ENCODE measurements at places on chromosomes 6 and 20.

GRCh38 chr6:67898875-67899274 lies 736.2 kb upstream of the ADGRB3 start:
- no peak for DNase-seq

GRCh38 chr6:21264288-21265033 lies 329.1 kb upstream of the SOX4 start:
- no peak for DNase-seq

- no peak for DNase-seq
Measured at GRCh38 chr6:144944106-144944505, 659.0 kb downstream of the UTRN start.

DNA sequence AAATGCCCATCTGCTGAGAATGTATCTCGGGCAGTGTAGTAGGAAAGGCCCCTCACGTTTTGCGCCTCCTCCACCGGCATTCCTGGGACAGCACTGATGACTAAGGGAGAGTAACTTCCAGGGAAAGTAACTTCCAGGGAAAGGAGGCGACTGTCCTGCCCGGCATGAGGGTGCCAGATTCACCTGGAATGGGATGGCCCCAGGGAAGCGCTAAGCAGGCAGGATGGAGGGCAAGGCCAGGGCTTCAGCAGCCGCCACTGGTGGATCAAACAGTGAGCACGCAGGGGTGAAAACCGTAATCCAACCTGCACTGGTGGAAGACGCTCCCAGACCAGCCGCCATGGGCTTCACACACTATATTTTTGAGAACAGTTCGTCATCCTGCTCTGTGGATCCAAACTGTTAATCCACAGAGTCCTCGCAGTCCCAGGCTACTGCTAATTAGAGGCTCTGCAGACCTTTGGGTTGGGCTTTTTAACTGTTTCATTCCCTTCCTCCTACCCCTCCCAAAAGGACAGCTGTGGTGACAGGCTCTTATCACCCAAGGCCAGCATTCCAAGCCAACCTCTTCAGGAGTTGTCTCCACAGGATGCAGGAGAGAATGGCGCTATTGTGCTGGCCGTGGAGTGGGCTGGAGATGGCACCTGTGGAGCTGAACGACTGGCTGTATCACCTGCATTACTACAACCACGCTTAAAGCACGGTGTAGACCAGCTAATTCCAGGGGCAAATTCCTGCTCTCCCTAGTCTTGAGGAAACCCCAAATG lies 178.9 kb downstream of the DLL1 start:
- no peak for DNase-seq

DNA sequence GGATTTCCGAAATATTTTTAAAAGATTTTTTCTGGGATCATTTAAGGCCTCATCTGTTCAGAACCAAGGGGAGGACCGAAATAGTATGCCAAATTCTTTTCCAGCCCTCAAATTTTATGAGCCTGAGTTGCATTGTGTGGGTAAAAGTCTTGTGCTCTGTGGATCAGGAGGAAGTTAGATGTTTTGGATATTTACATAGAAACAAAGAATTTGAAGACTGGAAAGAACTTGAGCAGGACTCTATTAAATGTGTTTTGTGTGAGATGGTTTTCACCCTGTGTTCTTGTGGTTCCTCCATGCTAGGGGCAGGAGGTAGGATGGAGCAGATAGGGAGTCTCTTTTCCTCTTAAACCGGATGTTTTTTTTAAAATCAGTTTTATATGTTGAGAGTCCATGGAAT lies 329.1 kb downstream of the LAMA2 start:
- DNase-seq: peak; percentile 91

- DNase-seq: no peak
Measured at GRCh38 chr20:57301026-57301425, 28.6 kb upstream of the SPO11 start.

DNA sequence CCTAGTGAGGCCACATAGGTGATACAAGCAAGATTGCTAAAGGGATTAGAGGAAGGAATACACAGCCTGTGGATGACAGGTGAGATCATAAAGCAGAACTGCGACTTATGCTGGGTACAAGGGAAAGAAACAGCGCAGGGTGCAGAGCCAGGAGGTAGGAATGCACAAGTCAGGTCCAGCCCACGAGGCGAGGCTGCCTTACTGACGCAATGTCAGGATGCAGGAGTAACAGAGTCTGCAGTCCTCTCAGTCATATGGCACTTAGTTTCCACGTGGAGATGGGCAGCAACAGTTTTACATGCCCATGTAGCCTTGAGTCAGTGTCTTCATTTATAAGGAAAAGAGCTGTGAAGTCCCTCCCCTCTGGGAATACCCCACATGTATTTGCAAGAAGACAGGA lies 210.9 kb downstream of the SYNE1 start:
- no peak for DNase-seq

DNA sequence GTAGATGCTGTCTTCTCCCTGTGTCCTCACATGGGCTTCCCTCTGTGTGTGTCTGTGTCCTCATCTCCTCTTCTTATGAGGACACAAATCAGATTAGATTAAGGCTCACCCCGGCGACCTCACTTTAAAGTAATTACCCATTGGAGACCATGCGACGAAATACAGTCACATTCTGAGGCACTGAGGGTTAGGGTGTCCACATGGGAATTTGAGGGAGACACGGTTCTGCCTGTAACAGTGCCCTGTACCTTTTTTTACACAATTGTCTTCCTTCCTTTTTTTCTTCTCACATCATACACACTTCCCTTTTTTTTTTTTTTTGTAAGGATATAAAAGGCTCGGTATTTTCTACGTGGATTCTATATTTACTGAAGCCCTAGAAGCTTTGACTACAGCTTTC lies 48.9 kb downstream of the DEK start:
- DNase-seq: no peak

DNA sequence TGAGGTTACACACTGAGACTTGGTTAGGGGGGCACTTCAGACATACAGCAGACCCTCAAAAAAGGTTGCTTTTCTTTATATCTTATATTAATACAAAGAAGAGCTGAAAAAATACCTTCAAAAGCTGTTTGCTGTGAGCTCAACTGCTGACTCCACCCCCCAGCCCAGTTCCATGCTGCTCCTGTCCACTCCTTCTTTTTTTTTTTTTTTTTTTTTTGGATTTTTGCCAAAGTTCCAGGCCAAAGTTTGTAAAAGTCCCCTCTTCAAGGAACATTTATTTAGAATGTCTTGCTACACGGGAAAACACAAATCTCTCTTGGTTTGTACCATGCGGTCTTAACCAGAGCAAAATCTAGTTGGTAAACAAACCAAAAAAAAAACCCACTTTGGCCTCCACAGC lies 85.3 kb upstream of the AKAP12 start:
- no peak for DNase-seq

GRCh38 chr6:105844275-105844883 lies 241.8 kb upstream of the PRDM1 start:
- DNase-seq: no peak

- DNase-seq: no peak
Measured at GRCh38 chr6:123742626-123743025, 61.0 kb upstream of the NKAIN2 start.

DNA sequence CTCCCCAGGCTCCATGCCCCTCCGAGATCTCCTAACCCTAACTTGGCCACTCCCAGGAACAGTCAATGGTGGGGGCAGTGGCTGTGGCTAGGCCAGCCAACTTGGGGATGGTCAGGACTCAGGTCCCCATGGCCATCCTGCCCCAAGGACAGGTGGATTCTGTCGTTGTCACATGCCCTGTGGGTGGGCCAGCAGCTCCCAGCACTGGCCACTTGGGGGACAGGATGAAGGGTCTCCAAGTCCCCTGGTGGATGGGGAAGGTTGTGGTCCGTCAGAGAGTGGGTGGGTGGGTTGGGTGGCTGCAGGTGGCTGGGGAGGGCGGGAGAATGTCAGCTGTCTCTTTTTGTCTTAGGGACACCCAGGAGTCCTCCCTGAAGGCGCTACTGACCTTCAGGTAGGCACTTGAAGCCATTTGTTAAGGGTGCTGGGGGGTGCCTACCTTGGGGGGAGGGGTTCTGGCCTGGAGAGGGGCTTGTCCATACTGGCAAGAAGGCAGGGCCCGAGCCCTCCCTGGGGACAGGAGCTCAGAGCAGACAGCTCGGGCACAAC lies 5.5 kb downstream of the COL9A3 start:
- no peak for DNase-seq

DNA sequence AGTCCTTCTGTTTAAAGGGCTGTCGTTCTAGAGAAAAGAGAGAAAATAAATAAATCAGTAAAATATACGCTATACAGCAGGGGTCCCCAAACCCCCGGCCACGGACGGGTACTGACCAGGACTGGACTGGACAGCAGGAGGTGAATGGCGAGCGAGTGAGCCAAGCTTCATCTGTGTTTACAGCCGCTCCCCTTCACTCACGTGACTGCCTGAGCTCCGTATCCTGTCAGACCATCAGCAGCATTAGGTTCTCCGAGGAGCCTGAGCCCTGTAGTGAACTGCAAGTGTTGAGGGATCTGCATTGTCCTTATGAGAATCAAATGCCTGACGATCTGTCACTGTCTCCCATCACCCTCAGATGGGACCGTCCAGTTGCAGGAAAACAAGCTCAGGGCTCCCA lies 76.5 kb downstream of the ZNF217 start:
- DNase-seq: no peak

GRCh38 chr6:22222469-22222868 lies 74.4 kb downstream of the PRL start:
- DNase-seq: no peak

DNA sequence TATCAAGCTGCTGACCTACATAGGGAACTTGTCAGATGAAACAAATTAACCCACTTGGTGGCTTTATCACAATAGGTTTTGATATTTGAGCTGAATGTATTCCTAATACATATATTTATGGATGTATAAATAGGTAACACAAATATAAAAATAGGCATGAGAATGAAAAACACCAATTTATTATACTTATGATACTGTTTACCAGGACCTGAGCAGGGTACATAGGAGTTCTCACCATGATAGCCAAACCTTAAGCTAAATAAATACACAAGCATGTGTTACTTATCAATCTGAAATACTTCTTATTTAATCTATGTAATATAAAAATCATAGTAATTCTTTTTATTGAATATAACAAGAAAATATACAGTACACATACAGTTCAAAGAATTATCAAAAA lies 25.0 kb downstream of the ASCC3 start:
- no peak for DNase-seq

DNA sequence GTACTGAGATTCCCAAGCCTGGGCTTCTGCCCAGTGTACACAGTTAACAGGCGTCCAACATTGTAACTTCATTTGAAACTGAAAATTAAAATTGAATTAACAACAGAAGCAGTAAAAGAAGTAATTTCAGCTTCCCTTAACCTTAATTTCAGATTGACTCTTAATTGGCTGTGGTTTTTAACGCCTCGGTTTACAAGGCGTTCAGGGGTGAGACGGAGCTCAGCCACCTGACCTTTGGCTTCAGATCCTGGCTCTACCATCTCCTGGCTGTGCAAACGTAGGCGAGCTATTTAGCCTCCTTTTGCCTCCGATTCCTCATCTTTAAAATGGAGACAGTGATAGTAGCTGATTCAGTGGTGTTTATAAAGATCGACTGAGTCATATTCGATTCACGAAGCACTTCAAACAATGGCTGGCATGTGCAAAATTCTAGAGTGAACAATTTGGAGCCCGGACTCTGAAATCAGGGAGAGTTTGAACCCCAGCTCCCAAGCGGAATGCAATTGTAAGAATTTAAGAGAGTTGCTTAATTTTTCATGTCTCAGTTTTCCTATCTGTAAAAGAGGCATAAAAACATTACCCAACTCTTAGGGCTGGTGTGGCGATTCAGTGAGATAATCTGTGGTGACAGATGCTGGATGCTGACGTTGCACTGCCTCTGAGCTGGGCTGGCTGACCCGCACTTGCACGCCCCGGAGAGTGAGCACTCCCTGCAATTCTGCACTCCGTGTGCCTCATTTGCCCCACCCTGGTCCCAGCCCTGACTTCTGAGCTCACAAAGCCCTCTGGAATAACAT lies 23.5 kb upstream of the OCSTAMP start:
- no peak for DNase-seq

DNA sequence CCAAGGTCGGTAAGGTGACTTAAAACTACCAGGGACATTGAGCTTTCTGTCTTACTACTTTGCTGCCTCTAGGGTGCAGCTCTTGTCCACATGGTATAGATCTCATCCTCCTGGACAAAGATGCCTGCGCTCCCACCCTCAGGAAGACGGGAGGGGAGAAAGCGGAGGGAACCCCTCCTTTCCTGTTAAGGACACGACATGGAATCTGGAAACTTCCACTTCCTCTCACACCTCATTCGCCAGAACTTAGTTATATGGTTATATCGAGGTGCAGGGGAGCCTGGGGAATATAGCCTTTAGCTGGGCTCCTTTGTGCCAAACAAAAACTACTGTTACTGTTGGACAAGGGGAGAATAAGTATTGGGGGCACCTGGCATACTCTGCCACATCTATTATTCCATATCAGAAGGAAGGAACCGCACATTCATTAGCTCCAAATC lies 224.3 kb upstream of the TSHZ2 start:
- no peak for DNase-seq

GRCh38 chr20:21251278-21251677 lies 51.9 kb upstream of the XRN2 start:
- DNase-seq: no peak

DNA sequence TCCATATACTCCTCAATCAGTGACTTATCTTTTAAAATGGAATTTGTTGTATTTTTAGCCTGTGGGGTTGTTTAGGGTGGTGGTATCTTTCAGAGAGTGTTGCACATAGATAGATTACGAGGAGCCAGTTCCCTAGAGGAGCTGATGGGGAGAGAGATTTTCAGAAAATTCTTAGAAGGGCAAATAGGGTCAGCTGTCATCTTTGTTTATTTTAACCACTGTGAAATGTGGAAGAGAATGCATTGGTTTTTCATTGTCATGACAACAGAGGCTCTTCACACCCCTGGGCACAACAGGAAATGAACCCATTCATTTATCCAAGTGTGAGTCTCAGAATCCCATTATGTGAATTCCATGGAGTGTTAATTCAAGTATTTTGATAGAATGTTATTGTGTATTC lies 188.4 kb downstream of the JARID2 start:
- no peak for DNase-seq

DNA sequence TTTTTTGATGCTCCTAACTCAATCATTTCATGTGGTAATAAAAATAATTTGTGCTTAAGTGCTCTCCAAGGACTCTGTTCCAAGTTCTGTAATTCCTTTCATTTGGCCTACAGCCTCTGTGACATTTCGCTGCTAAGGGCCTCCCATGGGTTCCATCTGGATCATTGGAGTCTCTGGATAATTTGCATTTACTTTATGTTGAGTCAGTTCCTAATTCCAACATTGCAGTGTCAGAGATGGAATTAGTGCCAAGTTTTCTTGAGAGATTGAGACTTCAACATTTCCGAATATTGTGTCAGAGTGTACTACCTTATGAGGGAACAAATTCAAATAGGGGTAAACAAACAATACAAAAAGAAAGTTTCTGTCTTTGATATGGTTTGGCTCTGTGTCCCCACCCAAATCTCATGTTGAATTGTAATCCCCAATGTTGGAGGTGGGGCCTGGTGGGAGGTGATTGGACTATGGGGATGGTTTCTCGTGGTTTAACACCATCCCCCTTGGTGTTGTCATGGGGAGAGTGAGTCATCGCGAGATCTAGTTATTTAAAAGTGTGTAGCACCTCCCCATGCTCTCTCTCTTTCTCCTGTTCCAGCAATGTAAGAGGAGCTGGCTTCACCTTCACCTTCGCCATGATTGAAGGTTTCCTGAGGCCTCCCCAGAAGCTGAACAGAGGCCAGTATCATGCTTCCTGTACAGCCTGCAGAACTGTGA lies 244.1 kb upstream of the TBX18 start:
- DNase-seq: no peak

Data from BJ (cell line).